ENCODE measurements at places on chromosomes 12 and 14.

DNA sequence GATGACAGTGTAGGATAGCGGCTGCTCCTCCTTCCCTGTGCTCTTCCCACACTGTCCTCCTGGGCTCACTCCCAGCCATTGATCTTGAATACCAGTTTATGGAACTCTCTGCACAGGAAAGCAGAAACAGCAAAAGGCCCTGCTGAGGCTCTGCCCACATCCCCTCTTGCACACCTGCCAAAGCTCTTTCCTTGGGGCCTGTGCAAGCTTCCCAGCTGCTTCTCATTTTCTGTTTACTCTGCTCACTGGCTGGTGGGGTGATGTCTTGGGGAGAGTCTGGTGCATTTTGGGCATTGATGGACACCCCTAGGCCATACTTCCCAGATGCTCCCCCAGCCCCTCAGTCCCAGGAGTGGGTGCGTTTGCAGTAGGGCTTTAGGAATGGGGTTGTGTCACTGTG, 361.8 kb downstream of the TMEM121 start:
- no peak for DNase-seq

DNA sequence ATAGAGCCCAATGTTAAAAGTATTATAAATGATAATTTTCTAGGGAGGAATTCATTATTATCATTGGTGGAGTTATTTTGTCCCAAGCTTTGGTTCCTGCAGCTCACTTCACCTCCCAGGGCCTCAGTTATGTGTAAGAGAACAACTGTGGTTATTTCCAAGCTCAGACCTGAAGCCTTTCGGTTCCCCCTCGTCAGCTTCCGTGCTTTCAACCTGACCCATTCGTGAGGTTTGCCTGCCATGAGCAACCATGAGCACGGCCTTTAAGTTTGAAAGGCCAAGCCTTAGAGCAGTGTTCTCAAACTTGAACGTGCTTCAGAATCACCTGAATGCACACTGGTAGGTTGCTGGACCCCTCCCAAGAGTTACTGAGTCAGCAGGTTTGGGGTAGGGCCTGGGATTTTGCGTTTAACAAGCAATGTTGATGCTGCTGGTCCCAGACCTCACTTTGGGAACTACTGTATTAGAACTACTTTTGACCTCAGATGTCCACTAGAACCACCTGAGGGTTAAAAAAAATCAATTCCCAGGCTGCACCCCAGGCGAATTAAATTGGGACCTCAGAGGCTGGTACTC, 133.0 kb upstream of the PRMT8 start:
- DNase-seq: no peak

- no peak for DNase-seq
Observed at GRCh38 chr12:92995258-92995903, 66.3 kb upstream of the EEA1 start.

DNA sequence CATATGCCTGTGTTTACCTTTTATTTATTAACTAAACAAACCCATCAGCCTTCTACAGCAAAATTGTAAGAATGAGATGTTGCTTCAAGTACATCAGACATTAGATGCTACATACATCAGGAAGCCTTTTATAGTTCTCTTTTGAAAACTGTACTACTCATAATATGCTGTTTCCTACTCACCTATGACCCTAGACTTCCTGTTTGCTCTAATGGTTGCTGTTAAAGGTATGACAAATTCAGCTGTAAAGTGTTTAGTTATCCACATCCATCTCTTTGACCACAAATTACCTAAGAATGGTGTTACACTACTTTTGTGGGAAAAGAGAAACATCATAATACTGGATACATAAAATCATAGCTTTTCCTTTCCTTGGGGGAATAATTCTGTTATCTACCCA, 220.0 kb downstream of the RAD51B start:
- DNase-seq: no peak

DNA sequence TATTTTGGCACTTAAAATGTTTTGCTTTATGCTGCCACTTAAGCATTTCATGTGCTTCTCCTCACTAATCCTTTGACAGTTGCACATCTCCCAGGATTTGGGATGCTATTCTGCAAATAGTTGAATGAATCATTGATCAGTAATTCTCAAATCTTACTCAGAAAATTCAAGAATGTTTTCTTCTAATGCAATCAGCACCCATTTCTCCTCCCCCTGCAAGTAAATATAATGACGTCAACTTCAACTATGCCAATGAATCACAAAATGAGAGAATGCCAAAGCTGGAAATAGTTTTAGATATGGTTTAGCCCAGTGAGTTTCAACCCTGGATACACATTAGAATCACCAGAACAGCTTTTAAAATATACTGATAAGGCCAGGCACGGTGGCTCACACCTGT, 2.1 kb upstream of the BLOC1S1 start:
- no peak for DNase-seq

GRCh38 chr12:11158885-11159444, 12.0 kb upstream of the SMIM10L1 start:
- DNase-seq: no peak

DNA sequence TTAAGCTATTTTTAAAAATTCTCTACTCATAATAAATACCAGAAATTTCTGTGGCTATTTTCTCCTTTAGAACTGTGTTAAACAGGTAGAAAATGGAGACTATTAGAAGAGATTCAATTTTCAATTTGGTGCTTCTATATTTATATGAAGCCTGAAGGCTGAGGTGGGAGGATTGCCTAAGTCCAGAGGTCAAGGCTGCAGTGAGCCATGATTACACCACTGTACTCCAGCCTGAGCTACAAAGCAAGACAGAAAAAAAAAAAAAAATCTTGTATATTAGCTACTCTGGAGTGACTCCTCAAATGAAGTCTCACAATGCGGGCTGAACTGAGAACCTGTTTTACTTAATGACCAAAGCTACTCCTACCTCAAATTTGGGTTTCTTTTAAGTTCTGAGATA, 9.8 kb upstream of the DPF3 start:
- no peak for DNase-seq

GRCh38 chr14:34053666-34054065, 102.8 kb upstream of the EGLN3 start:
- DNase-seq: no peak

All from stimulated activated CD4-positive, alpha-beta T cell treated with anti-CD3 and anti-CD28 coated beads, Interleukin-1b, Interleukin-23, amount 100 ng/mL, for 1 hour (primary cell).